ENCODE measurements at places on chromosomes 16 and 17.

DNA sequence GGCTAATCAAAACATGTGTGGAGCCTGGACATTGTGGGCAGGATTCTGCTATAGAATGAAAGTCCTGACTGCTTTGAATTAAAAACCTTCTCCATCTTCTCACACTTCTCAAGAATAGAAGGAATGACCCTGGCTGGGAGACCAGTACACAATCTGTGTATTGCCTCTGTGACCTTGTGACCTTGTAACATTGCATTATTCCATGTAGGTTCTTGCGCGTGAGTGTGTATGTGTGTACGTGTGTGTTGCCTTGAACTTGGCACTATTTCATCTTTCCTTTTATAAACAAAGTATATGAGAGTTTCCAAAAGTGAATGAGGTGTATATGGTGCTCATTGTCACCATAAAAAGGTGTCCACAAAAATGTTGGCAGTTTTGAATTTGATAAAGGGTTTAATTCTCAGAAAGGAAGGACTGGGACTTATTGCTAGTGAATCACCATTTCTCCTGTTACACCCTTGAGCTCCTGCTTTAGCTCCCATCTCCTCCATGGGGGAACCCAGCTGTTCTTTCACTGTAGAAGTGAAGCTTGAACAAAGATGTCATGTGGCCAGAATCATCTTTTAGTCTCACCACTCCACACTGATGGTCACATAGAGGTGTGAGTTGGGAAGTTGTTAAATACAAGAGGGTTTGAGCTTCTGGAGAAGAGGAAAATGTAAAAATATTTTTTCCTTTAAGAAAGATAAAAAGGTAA is 244.9 kb downstream of the FTO start:
- DNase-seq, result no peak

DNA sequence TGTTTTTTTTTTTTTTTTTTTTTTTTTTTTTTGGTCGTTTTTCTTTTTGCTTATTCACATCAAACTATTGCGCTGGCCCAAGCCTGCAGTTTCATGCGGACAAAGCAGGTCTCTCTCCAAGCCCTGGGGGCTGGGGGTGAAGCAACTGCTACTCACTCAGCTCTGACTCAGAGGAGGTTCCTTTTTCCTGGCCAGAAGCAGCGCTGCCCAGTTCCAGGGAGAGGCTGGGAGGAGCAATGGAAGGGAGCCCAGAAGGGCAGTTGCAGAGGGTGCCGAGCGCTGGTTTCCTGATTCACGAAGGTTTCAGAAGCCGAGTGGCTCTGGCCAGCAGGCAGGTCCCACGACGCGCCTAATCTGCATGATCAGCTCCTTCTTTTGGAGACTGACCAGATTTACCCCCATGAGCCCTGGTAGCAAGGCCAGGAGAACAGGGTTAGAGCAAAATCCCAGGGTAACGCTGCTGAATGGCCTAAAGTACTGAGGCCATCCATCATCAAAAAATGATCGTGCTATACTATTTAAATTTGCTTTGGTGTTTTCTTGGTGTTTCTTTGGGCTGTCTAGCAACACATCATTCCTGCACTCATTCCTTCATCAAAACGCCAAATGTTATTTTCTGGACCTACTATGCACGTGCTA is 144.7 kb upstream of the SOX9 start:
- DNase-seq, result no peak

- DNase-seq, result no peak
These were observed 161.7 kb upstream of the CDH5 start for GRCh38 chr16:66204756-66205155.

DNA sequence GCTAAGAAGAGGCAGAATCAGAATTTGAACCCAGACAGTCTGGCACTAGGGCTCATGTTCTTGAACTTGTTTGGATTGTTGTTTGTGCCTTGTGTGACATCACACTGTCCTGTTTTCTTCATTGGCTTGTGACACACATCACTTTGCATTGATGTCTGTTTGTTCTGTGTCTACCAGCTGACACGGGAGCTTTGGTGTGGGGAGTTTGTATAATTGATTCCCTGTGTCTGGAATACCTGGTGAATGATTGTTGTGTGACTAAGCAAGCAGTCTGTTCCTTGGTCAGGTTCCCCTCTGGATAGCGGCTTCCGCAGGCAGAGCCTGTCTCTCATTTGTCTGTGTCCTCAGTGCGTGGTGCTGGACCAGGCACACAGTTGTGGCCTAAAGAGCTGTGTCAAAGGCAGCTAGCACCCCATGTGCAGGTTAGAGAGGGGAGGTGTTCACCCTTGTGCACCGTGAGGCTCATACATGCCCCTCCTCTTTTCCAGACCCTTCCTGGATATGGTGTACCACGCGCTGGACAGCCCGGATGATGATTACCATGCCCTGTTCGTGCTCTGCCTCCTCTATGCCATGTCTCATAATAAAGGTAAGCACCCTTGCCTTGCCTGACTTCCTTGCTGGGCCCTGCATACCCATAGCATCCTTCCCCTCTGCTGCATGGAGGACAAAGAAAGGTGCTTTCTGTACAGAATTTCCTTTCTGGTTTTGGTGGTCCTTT is 80.1 kb downstream of the CLEC16A start:
- DNase-seq, result no peak

DNA sequence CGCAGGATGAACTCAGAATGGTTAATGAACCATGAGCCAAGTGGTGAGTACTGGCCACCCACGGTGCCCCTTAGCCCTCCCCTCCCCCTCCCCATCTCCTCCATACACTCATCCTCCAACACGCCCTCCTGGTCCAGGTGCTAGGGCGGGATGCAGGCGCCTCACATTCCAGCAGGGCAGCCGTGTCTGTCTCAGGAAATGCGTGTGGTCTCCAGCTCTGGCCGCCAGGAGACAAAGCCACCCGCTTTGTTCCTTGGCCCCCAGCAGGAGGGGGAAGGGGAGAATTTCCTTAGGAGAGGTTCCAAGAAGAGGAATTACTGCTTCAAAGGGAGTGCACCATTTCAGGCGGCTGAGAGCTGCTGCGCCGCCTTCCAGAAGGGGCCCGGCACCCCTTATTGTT is 29.7 kb upstream of the RMI2 start:
- no peak for DNase-seq

- DNase-seq, result no peak
These were observed 38.9 kb upstream of the CSNK2A2 start for GRCh38 chr16:58236831-58237230.

DNA sequence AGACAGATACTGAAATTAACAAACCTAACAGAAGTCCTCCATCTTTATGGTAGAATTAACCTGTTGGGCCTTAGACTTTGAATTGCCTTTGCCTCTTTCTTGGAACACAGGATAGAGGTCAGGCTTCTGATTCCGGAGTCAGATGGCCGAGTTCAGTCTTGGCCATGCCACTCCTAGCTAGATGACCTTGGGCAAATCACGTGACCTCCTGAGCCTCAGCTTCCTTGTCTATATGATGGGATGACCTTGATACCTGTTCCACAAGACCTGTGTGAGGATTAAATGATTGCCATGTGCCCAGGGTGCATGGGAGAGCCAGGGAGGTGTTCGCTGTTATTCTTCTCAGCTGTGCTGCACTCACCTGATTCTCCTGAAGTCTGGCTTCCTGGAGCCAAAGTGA is 161.4 kb downstream of the CMIP start:
- no peak for DNase-seq

DNA sequence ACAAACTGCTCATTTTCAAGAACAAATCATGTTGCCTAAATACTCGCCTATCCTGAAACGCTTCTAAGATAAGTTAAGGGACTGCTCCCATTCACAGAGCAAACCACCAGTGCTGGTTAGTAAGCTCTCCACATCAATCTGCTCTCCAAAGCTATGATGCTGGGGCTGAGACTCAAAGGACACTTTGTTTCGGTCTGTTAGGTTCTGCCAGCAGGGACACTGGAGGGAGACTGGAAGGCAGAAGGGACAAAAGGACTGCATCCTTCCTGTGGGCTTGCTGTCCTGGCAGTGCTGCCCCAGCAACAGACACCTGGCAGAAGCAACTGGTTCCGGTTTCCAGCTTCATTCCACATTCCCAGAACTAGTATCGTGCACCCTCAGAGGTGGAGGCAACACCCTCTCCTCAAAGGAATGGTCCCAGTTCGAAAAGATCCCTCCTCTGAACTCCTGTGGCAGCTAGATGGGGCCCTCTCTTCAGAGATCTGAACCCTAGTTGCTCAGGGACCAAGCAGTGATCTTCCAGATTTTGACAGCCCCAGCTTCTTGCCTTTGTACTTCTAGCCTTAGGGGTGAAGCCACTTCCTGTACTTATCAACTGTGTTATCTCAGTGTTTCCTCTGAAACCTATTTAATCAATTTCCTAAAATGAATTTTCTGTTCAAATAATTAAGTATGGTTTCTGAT is 73.4 kb upstream of the GSG1L start:
- peak; percentile 18 for DNase-seq

DNA sequence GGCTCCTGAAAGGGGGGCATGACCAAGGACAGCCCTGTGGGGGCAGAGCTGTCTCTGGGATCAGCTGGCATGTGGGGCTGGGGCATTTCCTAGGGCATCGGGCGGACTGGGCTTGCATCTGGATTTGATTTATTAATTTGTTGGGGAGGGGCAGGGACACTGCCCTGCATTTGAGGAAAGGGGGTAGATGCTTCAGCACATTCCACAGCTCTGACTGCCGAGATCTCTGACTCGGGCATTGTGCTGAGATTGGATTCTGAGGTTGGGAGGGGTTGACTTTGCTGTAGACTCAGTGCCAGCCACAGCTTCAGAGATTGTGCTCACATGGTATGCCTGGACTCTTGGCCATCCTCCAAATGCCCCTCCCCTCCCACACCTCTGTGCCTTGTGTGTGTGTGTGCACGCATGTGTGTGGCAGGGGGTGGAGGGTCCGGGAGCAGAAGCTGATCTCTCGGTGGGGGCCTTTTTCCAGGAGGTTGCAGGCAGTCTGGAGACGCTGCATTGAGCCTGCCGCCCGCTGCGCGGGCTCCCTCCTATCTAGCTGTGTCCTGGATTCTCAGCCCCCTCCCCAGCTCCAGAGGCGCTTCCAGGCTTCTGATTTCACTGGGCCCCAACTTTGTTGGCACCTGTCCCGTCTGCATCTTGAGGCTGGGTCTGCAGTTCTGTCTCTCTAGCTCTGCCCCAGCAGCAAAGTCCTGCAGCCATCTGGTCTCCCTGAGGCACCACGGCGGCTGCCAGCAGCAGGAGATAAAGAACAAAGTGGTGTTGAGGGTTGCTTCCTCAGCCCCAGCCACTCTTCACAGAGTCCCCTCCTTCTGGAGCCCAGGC is 14.9 kb downstream of the IGFBP4 start:
- no peak for DNase-seq

DNA sequence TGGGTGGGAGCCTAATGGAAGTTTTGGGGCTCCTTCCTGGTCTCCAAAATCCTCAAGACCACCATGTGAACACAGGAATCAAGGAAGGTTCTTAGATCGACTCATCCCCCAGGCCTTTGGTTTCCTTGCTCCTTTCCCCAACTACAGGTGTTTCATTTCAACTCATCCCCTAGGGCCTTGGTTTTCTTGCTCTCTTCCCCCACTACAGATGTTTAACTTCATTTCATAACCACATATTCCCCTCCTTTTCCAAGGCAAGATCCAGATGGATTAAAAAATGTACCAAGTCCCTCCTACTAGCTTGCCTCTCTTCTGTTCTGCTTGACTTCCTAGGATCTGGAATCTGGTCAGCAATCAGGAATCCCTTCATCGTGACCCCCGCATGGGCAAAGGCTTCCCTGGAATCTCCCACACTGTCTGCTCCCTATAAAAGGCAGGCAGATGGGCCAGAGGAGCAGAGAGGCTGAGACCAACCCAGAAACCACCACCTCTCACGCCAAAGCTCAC is at the start of gene CCL11:
TSS of gene CCL11 (plus strand) at position 457 of the 507 bp plus-strand sequence. CDS start 67 bp downstream, outside the sequence.
- no peak for DNase-seq

DNA sequence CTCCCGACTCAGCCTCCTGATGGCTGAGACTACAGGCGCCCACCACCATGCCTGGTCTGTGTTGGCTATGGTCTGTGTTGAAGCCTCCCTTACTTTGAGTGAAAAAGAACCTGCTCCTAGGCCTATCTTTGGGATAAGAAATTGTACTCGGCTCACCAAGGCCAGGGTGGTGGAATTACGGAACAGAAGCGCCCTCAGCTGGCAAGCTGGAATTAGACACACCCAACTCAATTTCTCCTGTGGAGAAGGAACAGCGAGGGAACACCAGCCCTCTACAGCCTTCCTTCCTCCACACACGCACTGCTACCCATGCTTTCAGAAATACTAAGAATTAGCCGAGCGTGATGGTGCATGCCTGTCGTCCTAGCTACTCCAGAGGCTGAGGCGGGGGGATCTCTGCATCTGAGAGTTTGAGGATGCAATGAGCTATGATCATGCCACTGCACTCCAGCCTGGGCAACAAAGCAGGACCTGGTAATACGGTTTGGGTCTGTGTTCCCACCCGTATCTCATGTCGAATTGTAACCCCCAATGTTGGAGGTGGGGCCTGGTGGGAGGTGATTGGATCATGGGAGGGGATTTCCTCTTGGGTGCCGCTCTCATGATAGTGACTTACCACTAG is 40.1 kb upstream of the RBBP6 start:
- no peak for DNase-seq

DNA sequence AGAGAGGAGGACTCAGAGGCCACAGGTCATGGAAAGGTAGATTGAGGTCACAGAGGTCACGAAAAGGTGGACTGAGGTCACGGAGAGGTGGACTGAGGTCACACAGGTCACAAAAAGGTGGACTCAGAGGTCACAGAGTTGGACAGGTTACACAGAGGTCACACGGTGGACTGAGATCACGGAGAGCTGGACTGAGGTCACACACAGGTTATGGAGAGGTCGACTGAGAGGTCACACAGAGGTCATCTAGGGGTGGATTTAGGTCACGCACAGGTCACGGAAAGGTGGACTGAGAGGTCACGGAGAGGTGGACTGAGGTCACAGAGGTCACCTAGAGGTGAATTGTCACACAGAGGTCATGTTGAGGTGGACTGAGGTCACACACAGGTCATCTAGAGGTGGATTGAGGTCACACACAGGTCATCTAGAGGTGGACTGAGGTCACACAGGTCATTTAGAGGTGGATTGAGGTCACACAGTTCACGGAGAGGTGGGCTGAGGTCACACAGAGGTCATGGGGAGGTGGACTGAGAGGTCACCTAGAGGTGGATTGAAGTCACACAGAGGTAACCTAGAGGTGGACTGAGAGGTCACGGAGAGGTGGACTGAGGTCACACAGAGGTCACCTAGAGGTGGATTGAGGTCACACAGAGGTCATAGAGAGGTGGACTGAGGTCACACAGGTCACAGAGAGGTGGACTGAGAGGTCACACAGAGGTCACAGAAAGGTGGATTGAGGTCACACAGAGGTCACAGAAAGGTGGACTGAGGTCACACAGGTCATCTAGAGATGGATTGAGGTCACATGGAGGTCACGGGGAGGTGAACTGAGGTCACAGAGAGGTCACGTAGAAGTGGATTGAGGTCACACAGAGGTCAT is 26.7 kb upstream of the JPT2 start:
- no peak for DNase-seq

Data from T-helper 22 cell (primary cell).